ENCODE measurements at places on chromosomes 5 and 9. TPM values are rescaled to one million over a fixed set of nuclear protein-coding genes. Genes with fewer than 3 reads are reported as not detected.
A peak's percentile ranks its signal among the peaks of the same experiment; 100 is the strongest.

GRCh38 chr9:73183917-73184861 is 32.5 kb downstream of the ANXA1 start:
- DNase-seq: peak; percentile 73

Gene SLF1
- total RNA-seq: 11.3 TPM

DNA sequence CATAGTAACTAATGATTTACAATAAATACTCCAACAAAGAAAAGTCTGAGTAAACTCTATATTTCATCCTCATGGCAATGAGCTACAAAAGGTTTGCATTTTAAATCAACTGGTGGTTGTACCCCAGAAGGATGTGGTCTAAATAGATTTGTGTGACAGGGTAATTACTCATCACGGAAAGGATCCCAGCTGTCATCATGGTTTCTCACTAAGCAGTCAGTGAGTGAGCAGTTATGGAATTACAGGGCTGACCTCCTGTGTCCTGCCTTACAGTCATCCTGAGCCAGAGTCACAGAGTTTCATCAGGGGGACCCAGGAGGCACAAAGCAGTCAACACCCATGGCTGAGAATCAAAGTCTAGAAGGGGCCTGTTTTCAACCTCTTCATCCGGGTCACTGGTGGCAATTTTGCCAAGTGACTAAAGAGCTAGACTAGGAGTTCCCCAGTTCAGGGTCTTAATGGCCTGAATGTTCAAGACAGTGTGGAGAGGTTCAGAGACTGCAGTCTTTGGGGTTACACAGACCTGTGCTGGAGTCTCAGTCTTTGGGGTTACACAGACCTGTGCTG is 210.7 kb upstream of the SLC24A2 start:
- DNase-seq: peak; percentile 79

DNA sequence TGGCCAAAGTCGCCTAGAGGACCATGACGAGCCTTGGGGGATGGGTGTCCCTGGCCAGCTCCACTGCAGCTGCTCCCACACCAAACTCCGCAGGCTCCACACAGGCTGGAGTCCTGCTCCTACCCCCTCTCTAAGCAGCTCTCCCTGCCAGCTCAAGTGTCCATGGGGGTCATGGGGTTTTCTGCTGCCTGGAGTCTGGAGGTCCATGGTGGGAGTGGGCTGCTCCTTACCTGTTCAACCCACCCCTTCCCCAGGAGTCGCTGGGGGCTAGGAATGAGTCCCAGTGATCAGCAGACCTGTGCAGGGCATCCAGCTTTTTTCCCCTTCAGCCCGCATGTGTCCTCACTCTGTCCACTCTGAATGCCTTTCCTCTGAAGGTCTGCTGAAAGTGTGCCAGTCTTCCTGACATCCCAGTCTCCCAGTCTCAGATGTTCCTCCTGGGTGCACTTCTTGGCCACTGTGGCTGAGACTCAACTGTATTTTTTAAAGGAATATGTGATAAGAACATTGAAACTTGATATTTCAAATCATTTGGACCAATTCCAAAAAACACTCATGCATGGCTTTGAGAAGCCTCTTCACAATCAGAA is 261.3 kb upstream of the ANKH start:
- DNase-seq: no peak
